Activated effector memory CD4-positive, alpha-beta T cell treated with Interleukin-2 at 50 U/mL for 16 hours (primary cell): ENCODE measurements at places on chromosomes 7 and 10.

- no peak for DNase-seq
Measured at GRCh38 chr7:112575864-112576263, 95.1 kb downstream of the LSMEM1 start.

DNA sequence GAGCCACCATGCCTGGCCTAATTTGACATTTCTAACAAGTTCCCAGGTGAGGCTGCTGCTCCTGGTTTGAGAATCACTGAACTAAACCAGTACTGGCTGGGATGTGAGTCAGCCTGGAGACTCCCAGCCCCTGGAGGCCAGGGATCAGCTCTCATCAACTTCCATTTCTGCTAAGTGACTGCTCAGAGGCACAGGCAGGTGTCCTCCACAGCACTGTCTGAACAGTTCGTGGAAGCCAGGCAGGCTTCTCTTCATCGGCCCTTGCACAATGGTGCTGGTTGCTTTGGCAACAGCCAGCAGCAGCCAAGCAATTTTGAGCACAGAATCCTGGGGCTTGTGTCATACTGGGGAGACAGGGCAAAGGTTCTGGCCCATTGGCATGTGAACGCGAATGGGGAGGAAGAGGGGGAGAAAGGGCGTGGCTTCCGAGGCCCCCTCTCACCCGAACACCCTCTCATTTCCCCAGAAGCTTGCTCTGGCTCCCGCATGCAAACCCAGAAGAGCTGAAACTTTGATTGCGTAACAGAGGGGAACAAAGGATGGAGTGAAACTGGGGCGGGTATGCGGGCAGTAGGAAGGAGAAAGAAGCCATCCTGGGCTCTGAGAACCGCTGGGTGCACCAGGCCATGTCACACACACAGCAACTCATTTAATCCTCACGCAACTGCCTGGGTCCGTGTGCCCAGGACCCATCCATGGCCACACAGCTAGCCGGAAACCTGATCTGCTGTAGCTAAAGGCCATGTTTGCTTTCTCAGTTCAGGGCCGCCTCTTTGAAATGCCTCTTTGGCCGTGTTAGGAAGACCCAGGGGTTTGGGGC lies 9.0 kb upstream of the POR start:
- DNase-seq, result no peak

DNA sequence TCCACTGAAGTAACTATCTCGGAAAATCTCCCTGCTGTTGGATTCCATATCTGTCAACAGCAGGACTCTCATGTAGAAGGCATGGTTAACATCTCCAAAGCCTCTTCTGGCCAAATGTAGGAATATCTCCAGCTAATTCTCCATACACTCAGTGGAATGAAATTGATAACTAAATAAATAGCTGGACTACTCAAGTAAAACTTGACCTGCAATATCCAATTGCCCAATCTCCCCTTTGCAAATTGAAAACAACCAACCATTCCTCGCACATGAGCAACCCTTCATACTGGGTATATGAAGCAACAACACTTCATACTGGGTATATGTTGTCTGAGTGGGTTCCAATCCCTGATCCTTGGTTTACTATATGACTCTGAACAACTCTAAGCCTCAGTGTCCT lies 105.4 kb upstream of the KMT2E start:
- no peak for DNase-seq

GRCh38 chr7:84389242-84389641 lies 194.7 kb upstream of the SEMA3A start:
- no peak for DNase-seq

DNA sequence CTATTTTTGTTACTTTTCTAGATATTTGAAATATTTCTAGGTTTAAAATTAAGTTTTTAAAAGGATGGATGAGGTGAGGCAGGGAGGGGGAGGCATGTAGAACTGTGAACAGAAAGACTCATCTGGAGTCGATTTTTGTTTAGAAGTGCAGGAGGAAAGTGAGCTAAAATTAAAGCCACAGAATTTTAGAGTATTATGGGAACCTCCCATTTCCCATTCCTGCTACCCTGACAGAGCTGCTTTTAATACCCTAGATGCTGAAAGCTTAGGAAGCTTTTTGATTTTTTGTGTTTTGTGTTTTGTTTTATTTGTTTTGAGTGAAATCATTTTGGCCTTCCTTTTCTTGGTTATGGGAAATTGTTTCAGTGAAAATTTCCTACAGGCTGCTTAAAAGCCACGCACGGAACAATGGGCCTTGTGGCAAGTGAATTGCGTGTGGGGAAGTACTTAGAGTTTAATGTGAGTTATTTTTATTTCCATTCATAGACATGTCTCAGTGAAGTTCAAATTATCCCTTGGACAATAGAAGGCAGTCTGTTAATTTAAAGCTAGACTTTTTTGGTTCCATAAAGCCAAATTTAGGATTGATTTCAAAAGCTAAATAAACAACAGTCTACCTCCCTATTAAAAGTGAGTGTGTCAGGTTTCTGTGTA lies 102.0 kb upstream of the HDAC9 start:
- DNase-seq, result no peak

- DNase-seq, result no peak
Measured at GRCh38 chr7:136998495-136998894, 130.0 kb downstream of the CHRM2 start.

GRCh38 chr10:122525788-122526187 lies 34.8 kb upstream of the DMBT1 start:
- DNase-seq, result no peak

- DNase-seq, result no peak
Measured at GRCh38 chr7:84999450-84999849, 187.4 kb downstream of the SEMA3D start.

- no peak for DNase-seq
Measured at GRCh38 chr10:97466755-97467154, 20.8 kb downstream of the ZDHHC16 start.

DNA sequence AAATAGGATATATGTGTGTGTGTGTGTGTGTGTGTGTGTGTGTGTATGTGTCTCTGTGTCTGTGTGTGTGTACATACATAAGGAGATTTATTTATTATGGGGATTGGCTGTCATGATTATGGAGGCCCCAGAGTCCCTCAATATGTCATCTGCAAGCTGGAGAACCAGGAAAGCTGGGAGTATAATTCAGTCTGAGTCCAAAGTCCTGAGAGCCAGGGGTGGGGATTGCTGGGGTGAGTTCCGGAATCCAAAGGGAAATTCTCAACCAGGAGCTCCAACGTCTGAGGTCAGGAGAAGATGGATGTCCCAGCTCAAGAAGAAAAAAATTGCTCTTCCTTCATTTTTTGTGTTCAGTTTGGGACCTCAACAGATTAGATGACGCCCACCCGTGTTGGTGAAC lies 50.7 kb upstream of the PLPP4 start:
- no peak for DNase-seq

DNA sequence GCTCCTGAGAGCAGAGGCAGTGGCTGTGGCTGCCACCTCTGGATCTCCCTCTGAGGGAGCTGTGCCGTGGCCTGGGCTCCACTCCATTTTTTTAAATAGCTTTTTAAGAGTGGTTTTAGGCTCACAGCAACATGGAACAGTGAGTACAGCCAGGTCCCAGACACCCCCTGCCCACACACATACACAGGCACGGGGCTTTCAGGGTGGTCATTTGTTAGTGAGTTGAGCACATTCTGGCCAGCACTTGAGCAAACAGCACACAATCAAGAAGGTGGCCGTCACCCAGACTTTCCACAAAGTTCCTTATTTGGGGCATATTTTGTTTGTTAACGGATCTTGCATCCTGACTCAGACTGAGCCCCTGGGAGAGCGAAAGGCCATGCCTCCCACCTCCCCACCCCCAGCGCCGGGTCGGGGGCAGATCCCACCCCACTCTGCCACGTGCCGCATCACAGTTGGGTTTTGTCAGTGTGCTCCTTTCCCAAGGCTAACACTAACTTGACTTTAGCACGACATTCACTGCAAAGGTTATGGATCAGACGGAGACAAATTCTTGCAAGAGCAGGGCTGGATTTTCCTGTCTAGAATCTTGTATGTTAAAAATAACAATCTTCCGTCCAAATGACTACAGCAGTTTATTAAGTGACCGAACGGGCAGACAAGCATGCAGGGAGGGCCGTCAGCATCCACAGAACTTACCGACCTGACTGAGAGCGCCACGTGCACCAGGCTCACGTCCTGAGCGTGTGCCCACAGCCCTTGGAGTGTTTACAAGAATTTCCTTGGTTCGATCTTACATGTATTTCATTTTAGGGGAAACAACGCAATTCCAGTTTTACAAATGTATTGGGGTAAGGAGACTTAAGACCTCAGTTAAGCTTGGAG lies 156.5 kb upstream of the NPS start:
- DNase-seq, result no peak

DNA sequence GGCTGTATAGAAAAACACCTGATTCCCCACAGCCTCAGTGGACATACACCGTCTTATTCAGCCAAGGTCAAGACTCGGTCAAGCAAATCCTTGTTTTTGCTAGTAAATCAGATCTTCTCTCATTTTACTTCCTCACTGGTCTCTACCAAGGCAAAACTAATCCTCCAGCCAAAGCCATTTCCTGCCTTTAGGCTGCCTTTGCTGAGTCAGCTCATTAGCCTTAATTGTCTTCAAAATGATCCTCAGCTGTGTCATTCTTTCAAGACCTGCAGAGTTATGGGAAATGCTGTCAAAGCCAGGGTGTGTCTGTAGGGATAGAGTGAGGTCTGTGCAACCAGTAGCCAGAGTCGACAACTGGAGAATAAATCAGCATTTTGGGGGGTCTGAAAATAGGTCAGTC lies 107.2 kb upstream of the FAM180A start:
- no peak for DNase-seq

DNA sequence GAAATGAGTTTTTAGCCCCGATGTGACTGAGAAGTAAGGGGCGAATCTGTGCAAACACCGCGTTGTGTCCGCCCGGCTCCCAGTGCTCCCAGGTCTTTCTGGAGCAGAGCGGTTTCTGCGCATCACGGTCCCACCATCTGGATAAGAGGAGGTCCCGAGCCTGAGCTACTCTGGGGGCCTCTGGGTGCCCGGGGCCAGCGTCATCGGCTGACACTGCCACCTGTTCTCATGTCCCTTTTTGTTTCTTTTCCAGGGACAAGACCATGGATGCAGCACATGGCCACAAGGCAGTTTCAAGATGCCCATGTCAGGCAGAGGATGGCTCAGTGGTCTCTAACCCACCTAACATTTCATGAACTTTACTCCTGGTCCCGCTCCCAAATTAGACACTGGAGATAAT lies 24.9 kb downstream of the KLF6 start:
- DNase-seq, result no peak

DNA sequence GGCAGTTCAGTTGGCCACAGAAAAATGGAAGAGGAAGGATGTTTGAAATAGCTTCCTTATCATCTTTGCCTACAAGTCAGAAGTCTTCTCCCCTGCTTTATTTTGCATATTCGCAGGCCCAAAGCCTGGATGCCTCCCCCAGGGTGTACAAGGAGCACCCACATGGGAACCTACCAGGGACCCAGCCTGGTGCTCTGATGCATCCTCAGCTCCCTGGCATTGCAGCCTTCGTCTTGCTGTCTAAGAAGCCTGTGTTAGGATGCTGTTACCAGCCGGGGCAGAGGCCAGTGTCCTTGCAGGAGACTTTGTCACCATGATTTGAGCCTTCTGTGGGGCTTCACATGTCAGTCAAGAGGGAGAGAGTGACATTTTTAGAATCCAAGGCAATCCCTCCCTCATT lies 27.0 kb upstream of the GPR26 start:
- no peak for DNase-seq

- no peak for DNase-seq
Measured at GRCh38 chr7:45155941-45156340, 1.6 kb upstream of the RAMP3 start.

DNA sequence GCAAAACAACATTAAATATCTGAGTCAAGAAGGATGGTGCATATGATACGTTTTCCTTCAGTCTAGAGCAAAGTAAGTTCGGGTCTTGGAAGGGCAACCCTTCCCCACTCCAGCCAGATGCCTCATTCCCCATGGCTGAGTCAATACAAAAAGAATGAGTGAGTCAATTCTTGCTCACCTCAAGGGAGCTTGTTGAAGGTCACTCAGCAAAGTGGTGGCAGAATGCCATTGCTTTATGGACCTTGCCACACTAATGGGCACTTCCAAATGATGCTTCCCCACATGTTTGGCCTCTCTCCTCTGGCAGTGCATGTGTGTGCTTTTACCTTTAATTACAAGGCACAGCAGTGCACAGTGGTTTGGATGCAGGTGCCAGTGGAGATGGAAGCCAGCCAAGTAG lies 296.5 kb downstream of the SORCS3 start:
- DNase-seq, result no peak

GRCh38 chr7:132469681-132470080 lies 106.6 kb downstream of the PLXNA4 start:
- DNase-seq, result no peak

- no peak for DNase-seq
Measured at GRCh38 chr10:108454793-108455192, 1290.3 kb upstream of the SORCS1 start.

DNA sequence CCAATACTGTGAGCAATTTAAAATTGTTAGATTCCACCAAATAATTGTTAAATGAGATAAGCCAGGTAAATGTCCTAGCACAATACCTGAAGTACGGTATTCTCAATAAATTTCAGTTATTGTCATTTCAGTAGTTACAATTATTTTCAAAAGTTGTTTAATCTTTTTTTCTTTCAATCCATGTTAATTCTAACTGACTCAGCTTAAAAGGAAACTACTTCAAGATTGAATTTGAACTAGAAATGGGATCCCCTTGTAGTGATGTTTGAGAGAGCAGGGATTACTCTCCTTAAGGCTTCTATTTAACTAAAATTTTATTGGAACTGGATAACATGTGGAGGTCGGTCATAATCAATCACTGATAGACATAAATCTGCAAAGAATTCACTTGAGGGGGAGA lies 6.9 kb upstream of the AKR1E2 start:
- DNase-seq, result no peak

GRCh38 chr7:94030634-94031033 lies 26.5 kb upstream of the BET1 start:
- DNase-seq, result no peak

DNA sequence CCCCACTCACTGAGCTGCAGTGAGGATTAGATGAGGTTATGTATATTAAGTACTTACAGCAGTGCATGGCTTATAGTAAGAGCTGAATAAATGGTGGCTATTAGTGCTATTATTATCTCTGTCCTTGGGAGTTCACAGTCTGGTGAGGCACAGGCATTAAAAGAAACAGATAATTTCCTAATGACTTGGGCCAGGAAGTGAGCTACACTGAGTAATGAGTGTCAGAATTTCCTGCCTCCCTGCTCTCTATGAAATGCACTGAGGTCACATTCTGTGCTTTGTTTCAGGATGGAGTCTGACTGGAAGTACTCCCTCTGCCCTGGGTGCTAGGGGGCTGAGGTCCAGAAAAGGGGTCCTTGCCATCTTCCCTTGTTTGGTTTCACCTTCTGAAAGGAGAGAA lies 48.7 kb upstream of the LOXL4 start:
- DNase-seq, result no peak

DNA sequence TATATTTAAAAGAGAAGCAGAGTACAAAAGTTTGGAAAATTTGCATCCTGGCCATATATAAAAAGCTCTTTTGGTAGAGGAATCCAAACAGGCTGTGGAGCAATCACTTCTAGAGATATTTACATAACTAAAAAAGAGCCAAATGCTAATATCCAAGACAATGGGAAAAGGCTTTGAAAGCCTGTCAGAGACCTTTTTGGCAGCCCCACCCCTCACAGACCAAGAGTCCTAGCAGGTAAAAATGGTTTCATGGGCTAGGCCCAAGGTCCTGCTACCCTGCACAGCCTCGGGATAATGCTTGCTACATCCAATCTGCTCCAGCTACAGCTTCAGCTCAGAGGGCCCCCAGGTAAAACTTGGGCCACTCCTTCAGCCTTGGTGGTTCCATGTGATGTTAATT lies 430.2 kb upstream of the KCND2 start:
- DNase-seq, result no peak
